ENCODE measurements at places on chromosomes 3 and 15. TPM values are rescaled to one million over a fixed set of nuclear protein-coding genes. Genes with fewer than 3 reads are reported as not detected.

The ITIH1 gene
- total RNA-seq, result 0.91 TPM

The SAXO2 gene
- 0.67 TPM for total RNA-seq

The AQP9 gene
- 0.98 TPM for total RNA-seq

The RARRES1 gene
- total RNA-seq, result 79.5 TPM

The PLSCR5 gene
- not detected for total RNA-seq

GRCh38 chr3:31947671-31948091, 33.4 kb downstream of the OSBPL10 start:
- H3K36me3 ChIP-seq, result no peaks in the 10 kb centered on the region
- no peaks in the 10 kb centered on the region for H3K27me3 ChIP-seq
- no peaks in the 10 kb centered on the region for H3K4me1 ChIP-seq
- no peak for DNase-seq

DNA sequence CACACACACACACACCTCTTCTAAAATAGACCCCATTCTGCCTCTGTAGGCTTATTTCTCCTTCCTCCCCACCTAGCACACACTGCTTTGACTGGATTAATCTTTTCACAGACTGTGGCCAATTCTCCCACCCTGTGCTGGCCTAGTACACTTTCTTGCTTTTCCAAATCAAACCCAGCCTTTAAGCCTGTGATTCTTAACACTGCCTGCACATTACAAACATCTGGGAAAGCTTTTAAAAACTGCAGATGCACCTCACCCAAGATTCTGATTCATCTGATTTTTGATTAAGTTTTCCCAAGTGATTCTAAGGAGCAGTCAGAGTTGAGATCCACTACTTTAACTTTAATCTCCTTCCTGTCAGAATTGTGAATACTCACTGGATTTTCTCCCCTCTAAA, 12.8 kb downstream of the CSNK1G1 start:
- no peak for DNase-seq
- H3K36me3 ChIP-seq, result no peaks in the 10 kb centered on the region
- no peaks in the 10 kb centered on the region for H3K27me3 ChIP-seq
- H3K27ac ChIP-seq, result no peak overlapping the region

DNA sequence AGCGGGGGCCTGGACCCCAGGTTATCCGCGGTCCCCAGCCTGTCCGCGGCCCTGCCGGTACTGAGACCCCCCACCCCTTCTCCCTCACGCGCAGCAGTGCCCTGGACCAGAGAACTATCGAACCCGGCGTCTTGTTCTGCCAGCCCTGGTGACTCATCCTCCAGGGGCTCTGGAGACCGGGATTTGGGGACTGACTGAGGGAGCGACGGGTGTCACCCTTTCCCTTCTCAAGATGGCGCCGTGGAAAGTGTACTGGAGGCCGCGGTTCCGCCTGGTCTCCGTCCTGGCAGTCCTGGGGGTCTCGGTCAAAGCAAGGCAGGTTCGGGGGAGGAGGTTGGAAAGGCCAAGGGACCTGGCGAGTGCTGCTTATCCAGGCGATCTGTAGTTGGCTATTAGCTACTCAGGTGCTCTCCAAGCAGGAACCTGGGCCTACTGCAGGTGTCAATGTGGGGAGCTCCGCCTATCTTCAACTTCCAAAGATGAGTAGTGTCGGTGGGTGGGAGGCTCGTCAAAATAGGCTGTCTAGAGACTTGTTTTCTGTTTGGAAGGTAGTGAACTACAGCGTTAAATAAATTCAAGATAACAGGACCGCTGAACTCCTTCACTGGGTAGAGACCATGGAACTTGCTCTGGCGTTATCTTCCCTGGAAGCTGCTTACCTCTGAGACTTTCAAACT, 790 bp downstream of the RAB5A start:
- no peaks in the 10 kb centered on the region for H3K27me3 ChIP-seq
- peak overlapping the region; percentile 99 for H3K27ac ChIP-seq
- H3K4me3 ChIP-seq, result peak overlapping the region; percentile 88
- H3K36me3 ChIP-seq, result no peaks in the 10 kb centered on the region

GRCh38 chr3:139260041-139260486, 83.8 kb upstream of the MRPS22 start:
- H3K36me3 ChIP-seq, result no peaks in the 10 kb centered on the region
- DNase-seq, result no peak
- no peaks in the 10 kb centered on the region for H3K27me3 ChIP-seq
- H3K27ac ChIP-seq, result no peak overlapping the region
- no peak overlapping the region for H3K4me3 ChIP-seq
- no peaks in the 10 kb centered on the region for H3K4me1 ChIP-seq

DNA sequence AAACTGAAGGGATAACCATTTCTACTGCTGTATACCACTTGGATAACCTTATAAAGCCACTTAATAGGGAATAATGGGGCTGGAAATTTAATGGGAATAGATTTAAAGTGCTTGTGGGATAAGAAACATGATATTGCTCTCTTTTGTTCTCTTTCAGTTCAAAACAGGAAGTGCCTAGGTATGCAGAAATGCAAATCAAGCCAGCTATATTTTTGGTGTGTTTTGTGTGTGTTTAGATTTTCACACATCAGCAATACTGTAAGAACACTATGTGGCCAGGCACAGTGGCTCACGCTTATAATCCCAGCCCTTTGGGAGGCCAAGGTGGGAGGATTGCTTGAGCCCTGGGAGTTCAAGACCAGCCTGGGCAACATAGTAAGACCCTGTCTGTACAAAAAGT, 442.3 kb upstream of the TPRG1 start:
- H3K27ac ChIP-seq, result no peak overlapping the region
- H3K4me1 ChIP-seq, result no peaks in the 10 kb centered on the region
- H3K36me3 ChIP-seq, result no peaks in the 10 kb centered on the region
- H3K27me3 ChIP-seq, result no peaks in the 10 kb centered on the region

DNA sequence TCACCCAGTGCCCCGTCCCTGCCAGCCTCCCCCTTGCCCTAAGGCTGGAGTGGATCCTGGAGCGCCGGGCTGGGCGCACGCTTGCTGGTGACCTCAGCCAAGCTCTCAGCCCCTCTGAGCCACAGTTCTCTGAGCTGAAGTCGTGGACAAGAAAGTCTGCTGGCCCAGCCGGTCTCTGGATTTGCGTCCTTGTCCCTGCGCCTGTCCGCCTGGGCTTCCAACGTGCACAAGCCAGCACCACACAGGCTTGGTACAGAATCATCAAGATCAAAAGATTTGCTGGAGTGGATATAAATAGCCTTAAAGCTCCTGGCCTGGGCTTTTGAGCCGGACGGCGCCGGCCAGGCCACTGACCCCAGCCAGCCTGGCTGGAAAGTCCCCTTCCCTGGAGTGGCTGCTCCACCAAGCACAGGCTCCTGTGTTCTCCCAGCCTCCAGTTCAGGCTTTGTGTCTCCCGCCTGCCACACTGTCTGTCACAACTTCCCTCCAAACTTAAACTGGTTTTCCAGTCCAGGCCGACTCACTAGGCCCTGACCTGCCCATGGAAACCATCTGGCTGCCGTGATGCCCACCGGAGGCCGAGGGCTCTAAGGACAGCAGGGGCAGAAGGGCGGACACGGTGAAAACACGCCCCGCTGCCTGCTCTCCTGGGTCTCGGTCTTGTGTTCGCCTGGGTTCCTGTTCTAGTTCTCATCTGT, 156.2 kb downstream of the NUP210 start:
- H3K27me3 ChIP-seq, result no peaks in the 10 kb centered on the region
- H3K4me3 ChIP-seq, result no peak overlapping the region
- H3K36me3 ChIP-seq, result no peaks in the 10 kb centered on the region
- DNase-seq, result no peak
- H3K4me1 ChIP-seq, result no peaks in the 10 kb centered on the region

DNA sequence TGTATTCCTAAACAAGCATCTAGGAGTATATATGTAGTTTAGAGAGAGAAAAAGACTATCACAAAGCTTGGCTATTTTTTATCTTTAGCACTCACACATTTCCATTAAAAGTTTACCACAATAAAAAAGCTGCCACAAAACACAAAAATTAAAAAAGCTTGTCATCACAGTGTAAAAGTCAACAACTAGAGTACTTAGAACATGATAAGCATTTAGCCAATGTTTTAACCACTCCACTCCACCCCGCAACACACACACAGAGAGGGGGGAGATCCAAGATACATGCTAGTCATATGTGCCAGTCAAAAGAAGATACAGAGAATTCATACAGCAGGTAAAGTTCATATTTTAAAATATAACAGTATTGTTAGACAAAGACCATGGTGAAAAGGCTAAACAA, 79.7 kb downstream of the STAG1 start:
- no peak overlapping the region for H3K27ac ChIP-seq
- no peaks in the 10 kb centered on the region for H3K36me3 ChIP-seq
- no peak overlapping the region for H3K4me3 ChIP-seq
- no peak for DNase-seq
- no peaks in the 10 kb centered on the region for H3K4me1 ChIP-seq

GRCh38 chr3:45591547-45592040, 3.0 kb upstream of the LIMD1 start:
- no peak for DNase-seq
- H3K36me3 ChIP-seq, result no peaks in the 10 kb centered on the region
- H3K4me3 ChIP-seq, result no peak overlapping the region
- H3K4me1 ChIP-seq, result peaks cover 15% of the 10 kb centered on the region

DNA sequence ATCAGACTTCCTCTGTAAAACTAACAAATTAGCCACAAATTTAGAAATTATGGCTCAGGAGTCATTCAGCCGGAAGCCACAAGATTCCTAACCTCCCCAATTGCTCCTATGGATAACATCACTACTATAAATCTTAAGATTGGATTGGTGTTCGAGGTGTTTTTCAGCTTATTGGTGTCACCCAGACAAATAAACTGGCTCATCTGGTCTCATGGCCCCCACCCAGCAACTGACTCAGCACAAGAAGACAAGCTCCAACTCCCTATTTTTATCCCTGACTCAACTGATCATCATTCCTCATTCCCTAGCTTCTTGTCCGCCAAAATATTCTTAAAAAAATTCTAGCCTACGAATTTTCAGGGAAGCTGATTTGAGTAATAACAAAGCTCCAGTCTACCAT, 135.1 kb upstream of the STRIT1 start:
- H3K27ac ChIP-seq, result no peak overlapping the region
- no peak overlapping the region for H3K4me3 ChIP-seq
- H3K4me1 ChIP-seq, result no peaks in the 10 kb centered on the region
- H3K36me3 ChIP-seq, result no peaks in the 10 kb centered on the region
- DNase-seq, result no peak
- no peaks in the 10 kb centered on the region for H3K27me3 ChIP-seq

DNA sequence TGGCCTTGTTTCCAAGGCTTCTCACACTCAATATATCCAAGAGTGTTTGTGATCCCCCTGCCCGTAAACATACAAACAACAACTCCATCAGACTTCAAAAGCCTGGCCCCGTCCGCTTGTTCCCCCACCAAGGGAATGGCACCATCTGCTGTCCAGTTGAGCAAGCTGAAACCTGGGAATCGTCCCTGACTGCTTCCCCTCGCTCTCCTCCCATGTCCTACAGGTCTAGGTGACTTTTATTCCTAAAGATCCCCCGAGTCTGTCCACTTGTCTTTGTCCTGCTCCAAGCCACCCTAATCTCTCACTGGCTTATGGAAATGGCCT, 27.9 kb upstream of the FAM174B start:
- H3K4me3 ChIP-seq, result no peak overlapping the region
- no peaks in the 10 kb centered on the region for H3K36me3 ChIP-seq
- H3K27me3 ChIP-seq, result no peaks in the 10 kb centered on the region
- peak; percentile 35 for DNase-seq

DNA sequence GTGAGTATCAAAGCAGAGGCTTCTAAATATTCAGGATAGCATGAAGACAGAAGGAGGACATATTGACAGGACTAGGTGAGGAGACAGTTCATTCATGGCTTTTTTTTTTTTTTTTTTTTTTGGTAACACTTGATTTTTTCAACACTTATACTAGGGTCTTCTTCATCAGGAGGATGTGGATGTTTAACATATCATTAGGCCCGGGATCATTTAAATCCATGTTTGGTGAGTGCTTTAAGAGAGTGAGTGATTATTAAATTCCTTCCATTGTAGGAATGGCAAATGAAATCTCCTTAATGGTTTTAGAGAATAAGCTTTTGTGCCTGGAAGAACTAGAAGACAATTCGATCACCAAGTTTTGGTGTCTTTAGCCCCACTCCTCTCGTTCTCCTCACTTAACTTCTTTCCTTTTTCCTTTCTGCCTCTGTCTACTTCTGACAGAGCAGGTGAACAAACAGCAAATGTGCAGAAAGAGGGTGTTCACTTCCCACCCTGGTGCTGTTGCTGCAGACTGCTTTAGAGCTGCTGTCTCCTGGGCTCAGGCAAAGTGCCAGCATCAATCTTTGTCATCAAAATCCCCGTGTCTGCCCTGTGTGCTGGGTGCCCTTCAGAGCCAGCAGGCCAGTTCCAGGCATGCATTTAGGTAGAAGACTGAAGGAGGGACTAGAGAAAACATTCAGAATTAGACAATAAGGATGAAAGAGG, 35.6 kb upstream of the RAB11A start:
- peak; percentile 51 for DNase-seq
- no peak overlapping the region for H3K4me3 ChIP-seq
- peaks cover 4% of the 10 kb centered on the region for H3K4me1 ChIP-seq
- H3K27me3 ChIP-seq, result no peaks in the 10 kb centered on the region
- H3K27ac ChIP-seq, result peak overlapping the region; percentile 87

DNA sequence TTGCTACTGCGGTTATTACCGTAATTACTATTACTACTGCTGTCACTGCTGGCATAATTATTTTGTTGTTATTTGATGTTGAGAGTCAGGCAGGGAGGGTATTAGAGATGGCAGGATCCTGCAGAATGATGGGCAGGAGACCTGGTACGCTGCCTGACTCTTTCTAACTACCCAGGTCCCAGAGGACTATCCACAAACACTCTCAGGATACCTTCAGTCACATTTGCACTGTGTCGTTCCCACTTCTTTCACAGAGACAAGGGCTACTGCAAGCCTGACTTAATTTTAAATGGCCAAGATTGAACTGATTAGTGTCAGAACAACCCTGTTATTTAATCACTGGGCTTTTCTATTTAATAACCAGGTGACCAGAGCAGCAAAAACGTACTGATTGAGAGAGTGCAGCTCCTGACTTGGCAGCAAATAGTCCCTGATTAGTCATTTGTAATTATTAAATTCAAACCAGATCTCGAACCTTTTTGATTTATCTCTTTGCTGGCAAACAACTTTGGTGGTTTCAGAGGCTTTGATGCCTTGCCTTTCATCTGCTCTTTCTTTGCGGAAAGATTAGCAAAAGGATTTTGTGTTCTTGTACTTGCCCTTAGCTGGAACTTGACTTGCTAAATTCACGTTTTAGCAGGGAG, 88.8 kb upstream of the ARHGEF3 start:
- DNase-seq, result no peak
- H3K27me3 ChIP-seq, result no peaks in the 10 kb centered on the region
- no peak overlapping the region for H3K4me3 ChIP-seq
- no peaks in the 10 kb centered on the region for H3K4me1 ChIP-seq
- no peak overlapping the region for H3K27ac ChIP-seq

- H3K4me1 ChIP-seq, result peaks cover 11% of the 10 kb centered on the region
- no peak overlapping the region for H3K4me3 ChIP-seq
- no peaks in the 10 kb centered on the region for H3K36me3 ChIP-seq
- H3K27ac ChIP-seq, result no peak overlapping the region
- DNase-seq, result no peak
These were observed 22.0 kb downstream of the ZNF710 start for GRCh38 chr15:90022905-90023700.

Data from colonic mucosa (tissue), 4 donors.